ENCODE measurements at places on chromosomes 3 and 15.
A peak's percentile ranks its signal among the peaks of the same experiment; 100 is the strongest.

GRCh38 chr3:66931291-66931690 lies 66.8 kb upstream of the KBTBD8 start:
- no peak for DNase-seq

GRCh38 chr3:177618873-177619733 lies 421.8 kb upstream of the TBL1XR1 start:
- DNase-seq: peak; percentile 59

DNA sequence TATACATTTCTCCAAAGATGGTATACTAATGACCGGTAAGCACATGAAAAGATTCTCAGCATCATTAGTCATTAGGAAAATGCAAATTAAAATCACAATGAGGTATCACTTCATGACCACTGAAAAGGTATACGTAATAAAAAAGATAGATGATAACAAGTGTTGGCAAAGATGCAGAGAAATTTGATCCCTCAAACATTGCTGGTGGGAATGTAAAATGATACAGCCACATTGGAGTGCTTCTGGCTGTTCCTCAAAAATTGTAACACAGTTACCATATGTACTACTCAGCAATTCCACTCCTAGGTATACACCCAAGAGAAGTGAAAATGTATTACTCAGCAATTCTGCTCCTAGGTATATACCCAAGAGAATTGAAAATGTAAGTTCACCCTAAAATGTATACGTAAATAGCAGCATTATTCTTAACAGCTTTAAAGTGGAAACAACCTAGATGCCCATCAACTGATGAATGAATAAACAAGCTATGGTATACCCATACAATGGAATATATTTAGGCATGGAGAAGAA lies 25.0 kb upstream of the KY start:
- DNase-seq: no peak

DNA sequence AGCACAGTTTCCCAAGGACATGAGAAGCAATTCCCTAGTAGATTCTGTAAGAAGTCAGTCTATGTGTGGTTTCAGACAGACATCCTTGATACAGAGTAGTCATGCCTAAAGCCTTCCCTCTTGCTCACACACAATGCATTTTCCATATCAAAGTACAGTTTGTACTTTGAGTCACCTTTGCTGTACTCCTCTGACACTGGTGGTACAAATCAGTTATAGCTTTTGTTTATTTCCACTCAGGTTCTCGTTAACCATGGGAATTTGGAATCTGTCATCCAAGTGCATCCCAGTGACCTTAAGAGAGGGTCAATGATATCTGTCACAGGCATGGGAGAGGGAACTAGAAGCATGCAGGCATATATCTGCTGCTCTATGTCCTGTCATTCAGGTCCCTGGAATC lies 3.6 kb upstream of the GNB4 start:
- no peak for DNase-seq

GRCh38 chr3:16494094-16494493 lies 19.4 kb downstream of the RFTN1 start:
- no peak for DNase-seq
